ENCODE measurements at places on chromosomes 12 and 14. TPM values are rescaled to one million over a fixed set of nuclear protein-coding genes. Genes with fewer than 3 reads are reported as not detected.
A peak's percentile ranks its signal among the peaks of the same experiment; 100 is the strongest.

Gene SPRING1
- polyA plus RNA-seq: 19.9 TPM

Gene TRIM9
- polyA plus RNA-seq: 0.76 TPM

Gene MGAT4C
- polyA plus RNA-seq: 0.05 TPM

Gene PLXNC1
- 0.40 TPM for polyA plus RNA-seq

Gene AHNAK2
- polyA plus RNA-seq: 46.3 TPM

Gene NR1H4
- 1.00 TPM for polyA plus RNA-seq

Gene RNASE2
- polyA plus RNA-seq: 1.2 TPM

DNA sequence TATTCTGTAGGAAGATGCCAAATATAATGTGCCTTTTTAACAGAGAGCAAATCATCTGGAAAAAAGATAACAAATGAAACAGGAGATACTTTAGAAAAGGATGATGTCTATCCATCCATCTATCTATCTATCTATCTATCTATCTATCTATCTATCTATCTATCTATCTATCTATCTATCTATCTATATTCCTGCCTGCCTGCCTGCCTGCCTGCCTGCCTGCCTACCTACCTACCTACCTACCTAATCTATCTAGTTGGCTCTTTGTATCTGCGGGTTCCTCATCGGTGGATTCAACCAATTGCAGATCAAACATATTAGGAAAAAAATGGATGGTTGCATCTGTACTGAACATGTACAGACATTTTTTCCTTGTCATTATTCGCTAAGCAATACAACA, 11.0 kb downstream of the PTPRB start:
- no peak for DNase-seq

GRCh38 chr14:91387951-91388381, 29.7 kb downstream of the CCDC88C start:
- DNase-seq: no peak

DNA sequence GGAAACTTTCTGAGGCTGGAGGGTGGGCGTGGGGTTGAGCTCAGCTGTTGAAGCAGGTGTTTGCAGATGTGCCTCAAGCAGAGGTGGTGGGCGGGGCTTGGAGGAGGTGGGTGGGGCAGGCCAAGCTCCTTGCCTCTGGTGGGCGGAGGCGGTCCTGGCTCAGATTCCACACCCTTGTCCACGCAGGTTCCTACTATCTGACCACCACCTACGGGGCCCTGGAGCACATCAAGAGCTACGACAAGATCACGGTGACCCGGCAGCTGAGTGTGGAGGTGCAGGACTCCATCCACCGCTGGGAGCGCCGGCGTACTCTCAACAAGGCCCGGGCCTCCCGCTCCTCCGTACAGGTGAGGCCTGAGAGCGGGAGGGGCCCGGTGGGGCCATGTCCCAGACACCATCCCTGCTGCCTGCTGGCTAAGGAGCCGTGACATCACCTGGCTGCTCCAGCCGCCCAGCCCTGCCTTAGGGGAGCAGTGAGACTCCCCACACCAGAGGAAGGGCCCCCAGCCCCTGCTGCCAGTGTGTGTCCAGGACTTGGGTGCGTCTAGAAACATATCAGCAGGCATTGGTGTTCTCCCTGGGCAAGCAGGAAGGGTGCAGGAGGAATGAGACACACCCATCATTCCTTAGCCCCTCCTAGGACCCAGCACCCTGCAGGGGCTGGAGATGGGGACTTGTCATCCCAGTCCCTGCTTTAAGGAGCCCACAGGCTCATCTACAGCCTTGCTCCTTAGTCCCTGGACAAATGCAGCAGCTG, 63.4 kb downstream of the LGMN start:
- no peak for DNase-seq

DNA sequence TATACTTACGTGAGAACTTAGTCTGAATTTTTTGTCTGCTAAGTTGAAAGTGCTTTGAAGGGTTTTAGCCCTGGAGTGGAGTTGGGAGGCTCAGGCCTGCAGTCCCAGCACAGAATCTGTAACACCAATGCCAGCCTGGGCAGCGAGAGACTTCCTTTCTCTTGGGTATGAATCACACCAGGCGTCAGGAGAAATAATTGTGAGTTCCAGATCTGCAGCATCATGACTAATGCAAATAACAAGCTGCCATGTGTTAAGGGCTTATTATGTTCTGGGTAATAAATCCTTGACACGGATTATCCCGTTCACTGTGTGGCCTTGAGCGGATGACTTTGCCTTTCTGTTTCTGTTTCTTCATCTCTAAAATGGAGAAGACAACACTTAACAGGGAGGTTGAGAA, 70.6 kb downstream of the B4GALNT3 start:
- no peak for DNase-seq

DNA sequence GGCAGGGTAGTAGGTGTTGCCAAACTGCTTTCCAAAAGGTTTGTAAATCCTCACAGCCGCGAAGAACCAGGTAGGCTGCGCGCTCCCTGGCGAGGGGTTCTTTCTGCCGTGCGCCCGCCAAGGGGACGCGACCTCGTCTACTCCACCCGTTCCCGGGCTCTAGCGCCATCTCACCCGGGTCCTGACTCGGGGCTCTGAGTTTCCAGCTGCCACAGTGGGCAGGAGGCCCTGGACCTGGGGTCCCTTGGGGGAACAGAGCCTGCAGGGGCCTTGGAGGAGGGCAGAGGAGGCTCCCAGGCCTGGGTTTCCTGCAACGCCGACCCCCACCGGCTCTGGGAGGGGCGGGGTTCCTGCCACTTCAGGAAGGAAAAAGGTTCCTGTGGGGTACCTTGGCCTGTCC, 706 bp downstream of the ANHX start:
- DNase-seq: no peak

DNA sequence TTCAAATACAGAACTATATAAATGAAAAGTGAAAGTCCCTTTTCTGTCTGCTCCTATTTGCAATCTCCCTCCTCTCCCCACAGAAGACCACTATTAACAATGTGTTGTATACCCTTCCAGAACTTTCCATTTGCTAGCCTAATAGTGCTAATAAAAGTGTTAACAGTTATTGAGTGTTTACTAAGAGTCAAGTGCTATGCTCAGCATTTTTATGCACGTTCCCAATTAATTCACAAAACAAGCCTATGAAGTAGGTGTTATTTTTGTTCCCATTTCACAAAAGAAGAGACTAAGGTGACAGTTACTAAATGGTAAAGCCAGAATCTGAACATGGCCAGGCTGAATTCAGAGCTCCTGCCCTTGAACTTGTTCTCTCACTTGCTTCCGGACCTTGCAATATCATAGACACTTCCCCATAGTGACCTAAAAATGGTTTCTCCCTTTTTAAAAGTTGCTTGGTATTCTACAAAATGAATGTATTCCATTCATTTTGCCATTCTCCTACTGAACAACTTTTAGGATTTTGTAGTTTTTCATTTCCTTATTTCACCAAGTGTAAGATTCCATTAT, 1.6 kb upstream of the PRKAB1 start:
- no peak for DNase-seq

- no peak for DNase-seq
Observed at GRCh38 chr12:19646599-19646998, 207.3 kb downstream of the AEBP2 start.

GRCh38 chr14:100880271-100881101, 23.0 kb downstream of the RTL1 start:
- no peak for DNase-seq

DNA sequence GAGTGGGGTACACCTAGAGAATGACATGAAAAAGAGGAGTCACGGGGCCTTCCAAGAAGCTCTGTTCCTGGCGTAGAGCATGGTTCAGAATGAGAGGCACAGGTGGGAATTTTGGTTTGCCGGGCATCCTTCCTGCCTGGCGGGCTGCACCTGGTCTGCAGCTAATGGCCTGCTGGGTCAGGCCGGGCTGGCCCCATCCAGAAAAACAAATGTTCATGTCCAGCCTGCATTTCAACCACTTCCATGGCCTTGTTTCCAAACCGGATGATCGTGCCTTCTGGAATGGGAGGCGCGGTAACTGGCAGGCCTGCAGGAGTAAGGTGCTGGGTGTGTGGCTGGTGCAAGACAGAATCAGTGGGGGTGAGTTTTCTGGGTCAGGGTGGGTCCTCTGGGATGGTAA, 14.4 kb downstream of the TEAD4 start:
- no peak for DNase-seq

- no peak for DNase-seq
Observed at GRCh38 chr14:103882503-103883262, 35.3 kb upstream of the PPP1R13B start.

DNA sequence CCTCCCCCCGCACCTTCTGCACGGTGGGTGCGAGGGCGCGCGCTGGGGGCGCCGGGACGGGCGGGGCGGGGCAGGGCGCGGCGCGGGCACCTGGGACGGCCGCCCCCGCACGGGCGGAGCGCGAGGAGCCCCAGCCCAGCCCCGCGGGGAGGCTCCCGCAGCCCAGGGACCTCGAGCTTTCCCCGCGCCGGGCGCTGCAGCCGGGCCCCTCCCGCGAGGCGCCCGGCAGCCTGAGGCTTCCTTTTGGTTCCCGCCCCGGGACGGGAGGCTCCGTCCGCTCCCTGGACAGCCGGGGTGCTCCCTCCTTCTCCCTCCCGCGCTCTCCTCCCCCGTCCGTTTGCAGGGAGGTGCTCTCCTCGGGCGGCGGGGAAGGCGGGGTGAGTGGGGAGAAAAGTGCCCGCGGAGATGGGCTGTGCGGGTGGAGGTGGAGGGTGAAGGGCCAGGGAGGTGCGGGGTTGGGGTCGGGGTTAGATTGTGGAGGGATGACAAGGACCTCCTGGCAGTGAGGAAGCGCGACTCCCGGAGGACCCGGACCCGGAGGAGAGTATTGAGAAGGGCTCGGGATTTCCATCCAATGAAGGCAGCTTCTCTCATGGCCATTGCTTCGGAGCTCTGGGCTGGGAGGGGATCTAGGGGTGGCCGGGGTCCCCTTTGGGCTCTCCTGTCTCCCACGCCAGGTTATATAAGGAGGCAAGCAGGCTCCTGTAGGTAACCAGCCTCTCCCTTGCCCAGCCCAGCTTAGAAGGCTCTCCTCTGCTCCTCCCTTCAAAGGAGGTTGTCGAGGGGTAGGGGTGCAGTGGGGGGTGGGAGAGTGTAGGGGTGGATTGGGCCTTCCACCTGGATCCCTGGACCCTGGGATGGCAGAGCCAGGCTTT, 645 bp downstream of the JDP2 start:
- peak; percentile 51 for DNase-seq

- DNase-seq: no peak
Observed at GRCh38 chr14:104400355-104400754, 179.2 kb upstream of the C14orf180 start.

GRCh38 chr14:69928111-69928523, 48.9 kb downstream of the SMOC1 start:
- no peak for DNase-seq

DNA sequence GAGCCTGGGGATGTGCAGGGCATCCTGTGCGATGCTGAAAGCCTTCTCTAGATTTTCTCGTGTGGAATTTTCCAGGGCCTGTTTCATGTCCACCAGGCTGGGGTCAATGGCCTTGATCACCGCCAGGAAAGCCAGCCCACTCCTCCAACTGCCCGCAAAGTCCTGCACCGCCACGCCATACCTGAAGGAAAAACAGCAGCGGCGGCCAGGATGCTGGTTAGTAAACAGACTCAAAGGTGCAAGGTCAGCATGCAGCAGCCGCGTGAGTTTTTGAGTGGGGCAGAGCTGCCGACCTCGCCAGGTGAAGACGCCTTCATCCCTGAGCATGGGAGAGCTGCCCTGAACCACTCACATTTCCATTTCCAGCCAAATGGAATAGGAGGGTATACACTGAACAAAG, 53.4 kb upstream of the DICER1 start:
- no peak for DNase-seq

DNA sequence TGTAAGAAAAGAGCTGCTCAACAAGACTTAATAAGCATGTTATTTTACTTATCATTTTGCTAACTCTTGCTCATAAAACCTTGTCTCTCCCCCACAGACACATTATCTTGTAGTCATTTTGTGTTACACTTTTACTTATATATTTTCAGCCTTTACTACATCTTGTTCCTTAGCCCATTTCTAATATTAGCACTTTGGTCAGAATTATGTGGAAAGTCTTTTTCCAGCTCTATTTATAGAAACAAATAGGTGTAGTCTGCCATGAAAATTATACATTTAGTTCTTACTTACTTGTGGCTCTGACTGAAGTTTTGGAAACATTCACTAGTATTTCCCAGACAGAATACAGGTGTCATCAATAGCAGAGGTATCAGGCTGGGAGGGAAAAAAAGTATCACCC, 76.1 kb downstream of the TMEM116 start:
- no peak for DNase-seq

- DNase-seq: peak; percentile 81
Observed at GRCh38 chr14:75050852-75051555, at the start of gene MLH3. MLH3 (minus strand) TSS chr14:75051467; CDS start chr14:75049655, 1,812 bp downstream.

GRCh38 chr14:96587823-96588385, 85.7 kb downstream of the PAPOLA start:
- no peak for DNase-seq

DNA sequence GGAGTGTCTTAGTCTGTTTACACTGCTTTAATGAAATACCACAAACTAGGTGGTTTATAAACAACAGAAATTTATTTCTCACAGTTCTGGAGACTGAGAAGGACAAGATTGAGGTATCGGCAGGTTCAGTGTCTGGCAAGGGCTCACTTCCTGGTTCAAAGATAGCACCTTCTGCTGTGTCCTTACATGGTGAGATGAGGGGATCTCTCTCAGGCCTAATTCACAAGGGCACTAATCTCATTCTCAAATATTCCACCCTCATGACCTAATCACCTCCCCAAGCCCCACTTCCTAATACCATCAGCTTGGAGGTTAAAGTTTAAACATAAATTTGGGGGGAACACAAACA, 35.0 kb upstream of the PLEK2 start:
- DNase-seq: no peak

DNA sequence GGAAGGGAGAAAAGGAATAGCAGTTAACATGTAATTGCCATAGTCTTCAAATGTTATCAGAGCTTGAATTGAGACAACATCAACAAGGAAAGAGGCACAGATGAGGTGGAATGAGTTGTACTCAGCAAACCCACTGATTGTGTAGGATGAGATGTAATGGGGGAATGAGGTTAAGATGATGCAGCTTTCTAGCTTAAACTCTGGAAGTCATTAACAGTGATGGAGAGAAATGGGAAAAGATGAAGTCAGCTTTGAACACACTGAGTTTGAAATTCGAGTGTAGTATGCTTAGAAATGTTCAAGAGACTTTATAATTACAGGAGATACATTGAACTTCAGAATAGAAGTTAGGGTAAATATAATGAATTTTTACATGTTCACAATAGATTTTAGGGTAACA, 106.9 kb downstream of the PRKD1 start:
- DNase-seq: no peak

DNA sequence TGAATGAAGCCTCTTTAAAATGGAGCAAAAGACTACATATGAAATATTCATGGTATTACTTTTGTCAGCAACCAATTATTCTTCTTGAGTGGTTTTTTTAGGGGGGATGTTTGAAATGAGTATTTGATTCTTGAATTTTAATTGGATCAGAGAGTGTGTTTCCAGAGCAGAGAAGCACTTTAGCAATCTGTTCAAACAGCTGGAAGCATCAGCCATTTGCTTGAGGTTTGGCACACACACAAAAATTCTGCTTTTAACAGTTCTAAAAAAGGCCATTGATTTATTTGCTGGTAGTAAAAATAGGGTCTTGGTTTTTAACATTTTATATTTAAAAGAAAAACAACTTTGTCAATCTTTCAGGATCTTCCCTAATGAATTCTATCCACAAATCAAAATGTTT, 292.7 kb downstream of the LRFN5 start:
- DNase-seq: no peak

DNA sequence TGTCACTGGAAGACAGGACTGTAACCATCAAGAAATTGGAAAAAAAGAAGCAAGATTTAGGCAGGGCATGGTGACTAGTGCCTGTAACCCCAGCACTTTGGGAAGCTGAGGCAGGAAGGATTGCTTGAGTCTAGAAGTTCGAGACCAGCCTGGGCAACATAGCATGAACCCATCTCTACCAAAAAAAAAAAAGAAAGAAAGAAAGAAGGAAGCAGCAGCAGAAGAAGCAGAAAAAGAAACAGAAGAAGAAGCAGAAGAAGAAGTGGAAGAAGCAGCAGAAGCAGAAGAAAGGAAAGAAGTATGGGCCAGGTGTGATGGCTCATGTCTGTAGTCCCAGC, 30.5 kb upstream of the LGALS3 start:
- DNase-seq: no peak
